ENCODE measurements at places on chromosomes 3 and 15.
A peak's percentile ranks its signal among the peaks of the same experiment; 100 is the strongest.

GRCh38 chr3:151976211-151977050 lies 103.0 kb downstream of the SUCNR1 start:
- DNase-seq, result no peak

- no peak for DNase-seq
These were observed 172.0 kb downstream of the MCTP2 start for GRCh38 chr15:94403331-94403730.

GRCh38 chr15:96076350-96076749 lies 254.2 kb upstream of the NR2F2 start:
- DNase-seq, result no peak

GRCh38 chr3:2838546-2839157 lies 271.5 kb downstream of the IL5RA start:
- no peak for DNase-seq

- no peak for DNase-seq
These were observed 49.3 kb upstream of the XCR1 start for GRCh38 chr3:46076606-46077005.

- DNase-seq, result peak; percentile 9
These were observed 100.1 kb downstream of the VGLL3 start for GRCh38 chr3:86890741-86891396.

GRCh38 chr3:142215106-142215505 lies 10.3 kb downstream of the GK5 start:
- no peak for DNase-seq

GRCh38 chr15:74320352-74321247 lies 46.8 kb downstream of the CYP11A1 start:
- DNase-seq, result peak; percentile 62

GRCh38 chr3:127821394-127821793 lies 921 bp downstream of the MGLL start:
- DNase-seq, result no peak

- DNase-seq, result peak; percentile 86
These were observed 12.9 kb downstream of the CD276 start for GRCh38 chr15:73697033-73697467.

DNA sequence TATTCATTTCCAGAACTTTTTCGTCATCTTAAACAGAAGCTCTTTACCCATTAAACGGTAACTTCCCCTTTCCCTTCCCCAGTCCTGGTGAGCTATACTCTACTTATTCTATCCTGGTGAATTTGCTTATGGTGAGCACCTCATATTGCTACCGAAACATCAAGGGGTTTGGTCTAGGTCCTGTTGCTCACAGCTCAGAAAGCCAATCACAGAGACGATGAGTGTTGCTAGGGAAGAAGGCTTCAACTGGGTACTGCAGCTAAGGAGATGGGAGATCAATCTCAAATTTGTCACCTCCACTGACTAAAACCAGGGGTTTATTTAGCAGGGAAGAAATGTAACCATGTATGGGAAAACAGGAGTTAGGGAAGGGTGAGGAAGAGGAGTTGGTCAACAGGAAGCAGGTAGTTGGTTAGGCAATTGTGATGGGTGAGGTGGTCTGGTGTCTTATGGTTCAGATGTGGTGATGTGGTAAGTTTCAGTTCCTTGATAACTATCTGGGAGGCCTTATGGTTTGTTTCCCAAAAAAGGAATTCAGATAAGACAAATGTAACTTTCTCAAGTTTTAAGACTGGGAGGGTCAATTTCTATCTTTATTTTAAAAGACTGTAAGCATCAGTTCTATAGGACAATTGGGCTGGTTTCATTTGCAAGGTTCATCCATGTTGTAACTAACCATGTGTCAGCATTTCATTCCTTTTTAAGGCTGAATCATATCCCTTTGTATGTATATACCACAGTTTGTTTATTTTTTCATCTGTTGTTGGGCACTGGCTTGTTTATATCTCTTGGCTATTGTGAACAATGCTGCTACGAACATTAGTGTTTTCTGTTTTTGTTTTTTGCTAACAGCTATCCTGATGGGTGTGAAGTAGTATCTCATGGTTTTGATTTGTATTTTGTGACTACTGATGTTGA lies 24.3 kb downstream of the ARHGAP11B start:
- no peak for DNase-seq

- DNase-seq, result no peak
These were observed 131.1 kb downstream of the XXYLT1 start for GRCh38 chr3:195139876-195140240.

DNA sequence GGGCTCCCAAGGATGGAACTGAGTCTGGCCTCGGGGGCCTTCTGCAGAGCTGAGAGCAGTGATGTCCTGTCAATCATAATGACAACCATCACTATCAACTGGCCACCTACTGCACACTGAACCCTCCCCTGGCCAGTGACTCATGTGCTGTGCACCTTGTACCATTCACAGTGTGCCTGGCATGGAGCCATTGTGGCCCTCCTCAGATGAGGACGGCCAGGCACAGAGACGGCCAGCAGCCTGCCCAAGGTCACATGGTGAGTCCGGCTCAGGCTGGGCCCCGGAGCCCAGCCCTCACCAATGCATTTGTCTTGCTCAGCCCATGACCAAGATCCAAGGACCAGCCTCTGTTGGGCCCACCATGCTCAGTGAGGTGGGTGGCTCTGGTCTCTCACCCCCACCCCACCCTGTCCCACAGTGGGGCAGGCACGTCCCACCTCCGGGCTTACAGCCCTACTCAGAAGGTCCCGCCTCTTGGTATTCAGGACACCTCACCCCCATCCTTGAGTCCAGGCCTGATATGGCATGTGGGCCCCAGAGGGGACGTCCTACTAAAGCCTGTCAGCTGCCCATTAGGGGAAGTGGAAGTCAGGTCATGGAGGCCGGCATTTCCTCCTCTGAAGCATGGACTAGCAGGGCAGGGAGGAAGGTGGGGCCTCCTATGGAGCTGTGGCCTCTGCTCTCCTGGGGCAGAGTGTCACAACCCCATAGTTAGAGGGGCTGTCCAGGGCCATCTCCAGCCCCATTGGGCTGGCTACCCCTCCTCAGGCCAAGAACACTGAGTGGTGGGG lies 35.9 kb upstream of the TMEM115 start:
- no peak for DNase-seq

- DNase-seq, result no peak
These were observed 62.9 kb downstream of the HMG20A start for GRCh38 chr15:77483425-77484140.

DNA sequence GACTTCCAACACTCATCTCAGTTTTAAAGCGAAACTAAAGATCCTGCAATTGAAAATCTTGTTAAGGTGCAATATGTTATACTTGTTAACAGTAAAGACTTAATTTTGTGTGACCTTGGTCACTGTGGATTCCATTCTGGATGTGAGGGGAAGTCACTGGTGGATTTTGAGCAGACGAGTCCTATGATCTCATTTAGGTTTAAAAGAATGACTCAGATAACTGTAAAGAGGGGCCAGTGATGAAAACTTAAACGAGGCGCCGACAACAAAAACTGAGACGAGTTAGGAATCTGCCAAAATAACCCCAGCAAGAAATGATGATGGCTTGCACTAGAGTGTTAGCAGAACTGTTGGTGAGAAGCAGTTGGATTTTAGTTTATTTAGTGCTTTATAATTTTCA lies 56.5 kb downstream of the LRRC28 start:
- no peak for DNase-seq

- no peak for DNase-seq
These were observed 25.2 kb downstream of the RAB5A start for GRCh38 chr3:19972054-19972453.

GRCh38 chr15:40397688-40398412 lies 7.7 kb upstream of the IVD start:
- no peak for DNase-seq

DNA sequence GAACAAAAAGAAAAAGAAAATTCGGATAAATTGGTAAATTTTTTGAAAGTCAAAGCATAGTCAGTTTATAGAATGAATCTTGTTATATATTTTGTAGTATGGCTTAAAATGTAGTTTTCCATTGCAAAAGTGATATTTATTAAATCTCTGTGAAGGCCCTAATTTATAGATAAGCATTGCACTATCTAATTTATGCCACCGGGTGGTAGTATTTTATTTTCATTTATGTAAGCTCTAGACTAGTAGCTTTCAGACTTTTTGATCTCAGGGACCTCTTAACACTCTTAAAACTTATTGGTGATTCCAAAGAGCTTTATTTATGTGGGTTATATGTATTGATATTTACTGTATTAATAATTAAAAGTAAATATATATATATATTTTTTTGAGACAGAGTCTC lies 133.9 kb upstream of the LRRFIP2 start:
- no peak for DNase-seq

DNA sequence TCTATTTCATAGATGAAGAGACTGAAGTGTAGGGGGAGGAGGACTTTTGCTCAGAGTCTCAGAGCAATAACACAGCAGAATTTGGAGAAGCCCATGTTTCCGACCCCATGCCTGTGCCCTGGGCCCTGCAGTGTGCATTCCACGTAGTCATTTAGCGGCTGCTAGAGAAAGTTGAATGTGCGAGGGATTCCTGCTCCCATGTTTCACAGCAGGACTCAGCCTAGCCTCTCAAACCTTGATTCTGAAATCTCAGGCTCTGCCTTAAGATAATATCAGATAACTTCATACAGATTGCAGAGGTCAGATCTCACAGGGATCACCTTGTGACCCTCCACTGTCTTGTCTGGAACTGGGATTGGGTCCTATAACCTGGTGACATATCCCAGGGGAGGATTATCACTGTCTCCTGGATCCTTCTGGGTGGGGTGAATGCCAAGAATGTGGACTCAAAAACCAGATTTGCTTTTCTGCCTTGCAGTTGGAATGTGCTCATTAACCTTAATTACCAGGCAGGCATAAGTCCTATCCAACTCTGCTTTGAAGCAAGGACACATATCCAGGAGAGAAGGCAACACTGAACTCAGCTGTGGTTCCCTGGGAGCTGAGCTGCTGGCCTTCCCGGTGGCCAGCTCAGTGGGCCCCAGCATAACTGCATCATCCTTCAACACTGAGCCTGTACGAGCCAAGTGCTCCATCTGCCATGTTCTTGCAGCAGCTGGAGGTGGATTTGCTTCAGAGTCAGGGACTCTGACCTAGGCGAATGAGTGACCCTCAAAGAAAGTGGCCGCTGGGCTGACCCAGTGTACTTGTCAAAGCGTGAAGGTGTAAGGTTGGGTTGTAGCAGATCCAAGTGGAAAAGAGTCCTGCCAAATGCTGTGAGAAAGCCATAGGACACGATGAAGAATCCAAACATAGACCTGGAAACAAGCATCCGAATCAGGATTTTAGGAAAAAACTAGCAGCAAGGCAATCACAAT lies 43.0 kb downstream of the CTXND1 start:
- no peak for DNase-seq

- no peak for DNase-seq
These were observed 305.7 kb downstream of the RPLP1 start for GRCh38 chr15:69758291-69758771.

DNA sequence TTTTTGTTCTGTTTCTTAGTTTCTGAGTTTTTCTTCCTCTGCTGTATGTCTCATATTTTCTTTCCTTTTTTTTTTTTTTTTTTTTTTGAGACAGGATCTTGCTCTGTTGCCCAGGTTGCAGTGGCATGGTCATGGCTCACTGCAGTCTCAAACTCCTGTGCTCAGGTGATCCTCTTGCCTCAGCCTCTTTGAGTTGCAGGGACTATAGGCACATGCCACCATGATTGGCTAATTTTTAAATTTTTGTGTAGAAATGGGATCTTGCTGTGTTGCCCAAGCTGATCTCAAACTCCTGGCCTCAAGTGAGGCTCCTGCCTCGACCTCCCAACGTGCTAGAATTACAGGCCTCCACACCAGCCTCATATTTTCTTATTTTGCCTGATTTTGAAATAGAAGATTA lies 51.9 kb downstream of the CTDSPL2 start:
- no peak for DNase-seq

- no peak for DNase-seq
These were observed 586.3 kb downstream of the ROBO2 start for GRCh38 chr3:77626157-77626556.

GRCh38 chr3:81470524-81471278 lies 290.7 kb downstream of the GBE1 start:
- DNase-seq, result no peak

DNA sequence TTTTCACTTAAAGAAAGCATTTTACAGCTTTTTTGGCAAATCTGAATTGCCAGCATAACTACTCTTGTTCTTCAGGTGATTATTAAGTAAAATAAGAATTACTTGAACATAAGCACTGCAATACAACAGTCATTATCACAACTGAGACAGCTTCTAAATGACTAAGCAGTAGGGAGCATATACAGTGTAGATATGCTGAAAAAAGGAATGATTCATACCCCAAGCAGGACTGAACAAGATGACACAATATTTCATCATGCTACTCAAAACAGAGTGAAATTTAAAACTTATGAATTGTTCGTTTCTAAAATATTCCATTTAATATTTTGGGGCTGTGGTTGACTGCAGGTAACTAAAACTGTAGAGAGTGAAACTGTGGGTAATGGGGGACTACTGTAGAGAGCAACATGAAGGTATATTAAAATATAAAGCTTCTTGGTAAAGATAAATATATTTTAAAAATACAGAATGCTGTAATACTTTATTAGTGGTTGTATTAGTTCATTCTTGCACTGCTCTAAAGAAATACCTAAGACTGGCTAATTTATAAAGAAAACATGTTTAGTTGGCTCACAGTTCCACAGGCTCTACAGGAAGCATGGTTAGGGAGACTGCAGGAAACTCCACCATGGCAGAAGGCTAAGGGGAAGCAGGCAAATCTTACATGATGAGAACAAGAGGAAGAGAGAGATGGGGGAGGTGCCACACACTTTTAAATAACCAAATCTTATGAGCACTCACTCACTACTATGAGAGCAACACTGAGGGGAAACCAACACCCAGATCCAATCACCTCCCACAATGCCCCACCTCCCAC lies 84.8 kb downstream of the DCLK3 start:
- no peak for DNase-seq

- DNase-seq, result no peak
These were observed 173.3 kb downstream of the RAB11A start for GRCh38 chr15:66042624-66043023.

- DNase-seq, result peak; percentile 40
These were observed 1.2 kb downstream of the GABRB3 start for GRCh38 chr15:26771578-26772153.

- DNase-seq, result no peak
These were observed 24.8 kb downstream of the SPCS1 start for GRCh38 chr3:52730681-52731080.

- no peak for DNase-seq
These were observed 27.1 kb upstream of the PIK3CB start for GRCh38 chr3:138861798-138862197.

All from COR-L47 (cell line).